Stimulated activated CD4-positive, alpha-beta T cell treated with anti-CD3 and anti-CD28 coated beads, Interleukin-2, amount 100 ng/mL, for 4 hours (primary cell): ENCODE measurements at places on chromosomes 12 and 14.
A peak's percentile ranks its signal among the peaks of the same experiment; 100 is the strongest.

- no peak for DNase-seq
Measured at GRCh38 chr12:131142891-131143657, 189.4 kb downstream of the ADGRD1 start.

DNA sequence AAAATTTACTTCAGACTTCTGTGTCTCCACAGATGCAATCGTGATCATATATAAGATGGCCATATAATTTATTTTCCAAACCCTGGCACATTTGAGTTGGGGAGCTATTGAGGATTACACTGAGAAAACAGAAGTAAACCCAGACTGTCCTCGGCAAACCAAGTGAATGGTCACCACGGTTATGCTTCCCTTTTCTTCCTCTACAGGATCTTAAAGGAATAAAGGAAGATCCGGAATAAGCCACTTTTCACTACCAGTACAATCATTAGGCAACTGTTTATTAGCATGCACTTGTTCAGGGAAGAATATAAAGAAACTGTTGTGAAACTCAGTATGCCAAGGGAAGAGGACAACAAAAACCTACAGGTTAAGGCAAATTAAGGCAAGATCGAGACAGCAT, 27.6 kb downstream of the SBNO1 start:
- DNase-seq: no peak

GRCh38 chr12:13103391-13104033, at the start of gene GSG1:
TSS of gene GSG1 (minus strand) at chr12:13103667. CDS start at chr12:13103512, 155 bp downstream.
- no peak for DNase-seq

DNA sequence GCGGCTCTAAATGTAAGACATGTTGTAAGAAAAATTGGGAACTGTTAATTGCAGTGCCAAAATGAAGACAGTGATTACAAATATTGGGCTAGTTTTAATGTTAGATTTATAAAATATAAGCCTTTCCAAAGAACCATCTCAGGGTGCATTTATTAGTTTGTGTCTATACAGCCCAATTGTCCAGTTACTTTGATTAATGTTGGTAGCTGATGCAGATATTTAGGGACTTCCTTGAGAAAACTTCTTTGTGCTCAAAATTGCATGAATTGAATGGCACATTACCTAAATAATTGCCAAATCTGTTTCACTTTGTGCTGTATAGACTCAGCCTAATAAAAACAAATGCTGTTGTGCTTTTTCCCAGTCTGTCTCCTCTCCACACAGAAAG, 83.7 kb downstream of the DAD1 start:
- no peak for DNase-seq

GRCh38 chr14:103496776-103497175, 25.9 kb downstream of the CKB start:
- no peak for DNase-seq

DNA sequence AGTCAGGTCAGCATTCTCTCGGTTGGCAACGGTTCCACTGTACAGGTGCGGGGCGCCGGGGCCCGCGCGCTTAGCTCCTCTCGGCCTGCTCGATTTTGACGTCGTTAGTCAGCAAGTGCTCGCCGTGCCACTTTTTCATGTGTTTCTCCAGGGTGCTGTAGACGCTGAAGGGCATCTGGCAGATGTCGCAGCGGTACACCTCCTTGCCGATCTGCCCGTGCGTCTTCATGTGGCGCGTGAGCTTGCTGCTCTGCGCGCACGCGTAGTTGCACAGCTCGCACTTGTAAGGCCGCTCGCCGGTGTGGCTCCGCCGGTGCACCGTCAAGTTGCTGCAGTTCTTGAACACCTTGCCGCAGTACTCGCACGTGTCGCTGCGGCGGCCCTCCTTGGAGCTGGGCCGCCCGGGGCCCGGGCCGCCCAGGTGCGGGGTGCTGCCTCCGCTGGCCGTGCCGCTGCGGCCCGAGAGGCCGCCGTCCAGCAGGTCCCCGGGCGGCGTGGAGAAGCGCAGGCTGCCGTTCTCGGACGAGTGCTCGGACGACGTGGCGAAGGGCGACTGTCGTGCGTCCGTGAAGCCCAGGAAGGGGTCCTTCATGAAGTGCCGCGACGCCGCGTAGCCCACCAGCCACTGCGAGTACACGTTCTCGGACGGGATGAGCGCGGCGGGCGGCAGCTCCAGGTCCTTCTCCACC, 97.8 kb downstream of the BCL11B start:
- DNase-seq: no peak

GRCh38 chr12:75526655-75527511, 15.5 kb upstream of the KRR1 start:
- no peak for DNase-seq

GRCh38 chr12:52506858-52507715, 13.1 kb downstream of the KRT5 start:
- DNase-seq: no peak

DNA sequence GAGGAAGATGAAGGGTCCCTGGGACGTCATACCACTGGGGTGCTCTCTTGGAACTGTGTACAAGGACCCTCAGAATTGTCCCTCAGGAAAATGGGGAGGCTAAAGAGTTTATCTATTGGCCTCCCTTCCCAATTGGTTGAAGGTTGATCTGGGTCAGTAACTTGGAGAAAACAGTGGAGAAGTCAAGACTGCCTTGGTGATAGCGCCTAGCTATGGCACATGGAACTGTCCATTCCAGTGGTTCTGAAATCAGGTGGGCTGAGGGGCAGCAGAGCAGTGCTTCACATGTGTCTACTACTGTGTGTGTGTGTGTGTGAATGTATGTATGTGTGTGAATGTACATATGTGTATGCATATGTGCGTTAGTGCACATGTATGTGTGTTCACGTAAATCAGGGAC, 316.1 kb downstream of the AACS start:
- DNase-seq: no peak

DNA sequence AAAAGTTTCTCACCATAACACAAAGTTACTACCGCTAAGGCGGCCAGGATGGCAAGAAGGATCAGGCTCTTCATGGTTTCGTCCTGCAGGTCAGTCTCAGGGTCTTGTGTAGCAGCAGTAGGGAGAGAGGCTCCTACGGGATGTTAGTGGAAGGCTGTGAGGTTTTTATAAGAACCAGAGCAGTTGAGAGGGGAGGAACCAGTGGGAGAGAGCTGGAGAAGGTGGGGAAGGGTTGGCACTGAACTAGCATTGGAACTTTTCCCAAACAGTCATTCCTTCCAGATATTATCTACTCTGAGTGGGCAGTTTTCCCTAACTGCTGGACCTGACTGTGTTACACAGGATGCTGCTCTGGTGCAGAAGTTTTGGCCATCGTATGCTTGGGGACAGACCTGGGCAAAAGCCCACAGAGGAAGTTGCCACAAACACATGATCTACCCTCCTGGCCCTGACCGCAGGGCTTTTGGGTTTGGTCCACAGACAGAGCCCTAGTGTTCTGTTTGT, at the start of gene MGP:
TSS of gene MGP (minus strand) at position 137 of the 504 bp plus-strand sequence. CDS start at position 74, 63 bp downstream.
- DNase-seq: no peak

DNA sequence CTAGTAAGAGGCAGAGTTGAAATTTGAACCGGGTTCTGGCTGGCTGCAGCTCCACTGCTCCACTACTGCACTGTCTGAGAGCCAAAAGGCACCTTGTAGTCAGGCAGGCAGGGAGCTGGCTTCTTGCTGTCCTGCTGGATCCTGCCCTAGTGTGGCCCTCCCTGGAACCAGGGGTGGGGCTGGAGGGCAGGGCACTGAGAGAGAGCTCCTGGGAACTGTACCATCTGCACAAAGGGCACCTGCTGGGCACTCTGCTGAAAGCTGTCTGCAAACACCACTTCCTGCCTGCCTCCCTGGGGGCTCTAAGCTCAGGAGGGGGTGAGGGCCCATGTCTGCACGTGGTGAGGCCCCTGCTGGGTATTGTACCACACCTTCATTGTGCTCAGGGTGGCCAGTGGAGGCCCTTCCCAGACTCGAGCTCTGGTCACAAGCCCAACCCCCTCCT, 19.0 kb upstream of the TCL1B start:
- no peak for DNase-seq

DNA sequence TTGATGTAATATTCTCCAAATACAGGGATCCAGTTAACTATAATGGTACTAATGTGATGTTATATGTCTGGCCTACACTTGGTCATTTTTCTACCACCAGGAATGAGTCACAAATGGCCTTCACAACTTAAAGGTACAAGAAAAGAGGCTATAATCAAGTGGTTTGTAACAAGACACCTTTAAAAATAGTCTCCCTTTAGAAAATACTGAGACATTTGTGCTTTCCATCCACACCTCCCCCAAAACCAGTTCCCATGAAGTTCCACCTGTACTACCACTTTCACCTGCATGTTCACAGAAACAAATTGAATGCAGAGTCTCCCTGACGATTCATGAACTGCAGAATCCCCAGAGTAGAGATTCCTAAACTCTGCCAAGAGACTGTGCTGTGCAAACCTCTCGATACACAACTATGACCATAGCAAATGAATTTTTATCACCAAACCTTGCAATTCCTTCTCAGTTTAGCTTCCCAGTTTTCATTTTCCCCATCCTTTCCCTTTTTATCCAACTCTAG, 6.0 kb downstream of the BTG1 start:
- DNase-seq: no peak

- DNase-seq: no peak
Measured at GRCh38 chr14:87994974-87995373, 2.0 kb upstream of the GALC start.

- no peak for DNase-seq
Measured at GRCh38 chr12:1878695-1879094, 39.8 kb downstream of the CACNA2D4 start.

DNA sequence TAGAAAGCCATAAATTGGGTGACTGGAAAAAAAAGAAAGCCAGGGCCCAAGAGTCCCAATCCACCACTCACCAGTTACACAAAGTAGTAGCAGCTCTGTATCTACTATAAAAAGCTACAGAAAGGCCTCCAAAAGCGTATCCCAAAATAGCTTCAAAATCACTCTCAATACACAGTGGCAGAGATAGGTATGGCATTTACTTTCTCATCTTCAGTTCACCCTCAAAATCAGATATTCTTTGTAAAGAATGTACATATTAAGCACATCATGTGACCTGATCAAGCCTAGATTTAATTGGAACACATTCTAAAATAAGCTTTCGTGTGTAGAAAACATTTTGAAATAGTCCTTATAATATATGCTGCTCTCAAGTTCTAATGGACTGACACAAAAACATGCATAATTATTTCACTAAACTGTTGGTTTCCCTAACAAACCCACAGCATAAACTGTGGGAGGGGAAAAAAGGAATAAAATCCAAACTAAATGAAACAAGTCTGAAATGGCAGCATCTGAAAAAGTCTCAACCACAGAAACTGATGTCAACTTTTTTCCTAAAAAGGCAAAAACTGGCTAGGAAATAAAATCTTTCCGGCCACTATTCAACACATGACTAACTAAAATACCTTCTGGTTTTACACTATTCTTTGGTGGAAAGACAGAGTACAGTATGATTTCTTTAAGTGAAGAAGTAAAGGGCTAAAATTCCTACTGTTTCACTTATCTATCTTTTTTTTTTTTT, 25.9 kb downstream of the UBE2N start:
- DNase-seq: no peak

- DNase-seq: no peak
Measured at GRCh38 chr14:52026901-52027300, 37.6 kb downstream of the RTRAF start.

DNA sequence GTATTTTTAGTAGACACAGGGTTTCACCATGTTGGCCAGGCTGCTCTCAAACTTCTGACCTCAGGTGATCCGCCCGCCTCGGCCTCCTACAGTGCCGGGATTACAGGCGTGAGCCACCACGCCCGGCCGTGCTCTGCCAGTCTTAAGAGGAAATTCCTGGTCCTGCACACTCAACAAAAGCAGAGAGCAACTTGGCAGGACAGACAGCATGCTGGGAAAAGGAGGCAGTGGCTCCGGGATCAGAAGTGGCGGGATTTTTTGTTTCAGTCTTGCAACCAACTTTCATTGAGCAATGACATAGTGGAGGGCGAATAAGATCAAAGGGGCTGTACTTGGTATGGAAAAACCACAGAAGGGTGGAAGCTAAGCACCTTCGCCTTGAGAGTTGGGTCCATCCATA, 2.1 kb downstream of the CKAP4 start:
- DNase-seq: no peak

DNA sequence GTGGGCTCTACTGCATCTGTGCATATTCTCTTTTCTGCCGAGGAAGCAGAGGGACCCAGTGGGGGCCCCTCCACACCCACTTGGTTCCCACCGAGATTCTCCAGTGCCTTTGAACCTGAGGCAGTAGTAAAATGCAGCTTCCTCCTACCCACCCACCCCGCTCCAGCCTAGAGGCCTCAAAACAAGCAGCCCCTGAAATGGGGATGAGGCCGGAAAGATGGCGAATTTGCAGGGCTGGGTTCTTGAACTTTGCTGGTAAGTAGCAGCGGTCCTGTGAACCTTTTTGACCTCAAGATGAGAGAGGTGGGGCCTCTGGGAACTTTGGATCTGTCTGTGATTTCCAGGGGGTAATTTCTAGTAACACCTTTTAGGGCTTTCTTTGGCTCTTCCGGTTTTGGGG, 15.4 kb downstream of the PLEKHG3 start:
- no peak for DNase-seq

- peak; percentile 8 for DNase-seq
Measured at GRCh38 chr12:13864081-13864673, 117.2 kb downstream of the GRIN2B start.

DNA sequence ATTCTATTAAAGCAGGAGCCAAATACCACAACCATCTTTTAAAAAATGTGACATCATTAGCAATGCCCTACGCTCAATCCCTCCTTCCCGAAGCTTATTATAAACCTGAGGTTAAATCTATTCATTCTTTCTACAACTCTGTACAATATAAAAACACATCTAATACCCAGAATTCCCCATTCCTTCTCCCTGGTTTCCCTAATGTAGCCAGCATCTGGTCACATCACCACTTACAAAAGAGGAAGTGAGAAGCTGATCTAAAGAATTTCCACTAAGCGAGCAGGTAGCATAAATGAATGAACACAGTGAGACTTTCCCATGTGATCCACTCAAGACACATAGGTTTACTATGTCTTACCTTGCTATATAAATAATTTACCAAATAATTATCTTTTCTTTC, 90.4 kb downstream of the LRP6 start:
- no peak for DNase-seq

- DNase-seq: no peak
Measured at GRCh38 chr12:122738571-122738970, 7.9 kb upstream of the HCAR1 start.

- DNase-seq: no peak
Measured at GRCh38 chr14:96938946-96939345, 141.8 kb downstream of the VRK1 start.

DNA sequence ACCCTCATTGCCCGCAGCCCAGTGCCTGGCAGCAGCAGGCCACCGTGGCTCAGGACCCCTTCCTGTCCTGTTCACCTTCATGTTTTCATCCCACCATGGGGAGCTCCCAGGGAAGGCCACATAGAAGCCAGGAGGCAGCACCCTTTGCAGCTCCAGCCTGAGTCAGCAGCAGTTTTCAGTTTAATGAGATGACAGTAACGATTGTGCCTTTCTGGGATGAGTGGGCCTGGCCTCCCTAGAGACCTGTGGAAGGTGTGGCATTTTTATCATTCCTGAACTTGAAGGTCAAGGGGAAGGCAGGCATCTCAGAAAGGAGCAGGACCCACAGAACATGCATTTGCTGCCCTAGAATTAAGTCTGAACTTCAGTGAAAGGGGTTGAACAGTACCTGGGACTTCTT, 532.8 kb downstream of the FUT8 start:
- no peak for DNase-seq

GRCh38 chr12:122610911-122611310, 83.9 kb downstream of the KNTC1 start:
- no peak for DNase-seq

GRCh38 chr12:75959060-75959459, 72.5 kb downstream of the PHLDA1 start:
- no peak for DNase-seq
